ENCODE measurements at places on chromosomes 12 and 14.

DNA sequence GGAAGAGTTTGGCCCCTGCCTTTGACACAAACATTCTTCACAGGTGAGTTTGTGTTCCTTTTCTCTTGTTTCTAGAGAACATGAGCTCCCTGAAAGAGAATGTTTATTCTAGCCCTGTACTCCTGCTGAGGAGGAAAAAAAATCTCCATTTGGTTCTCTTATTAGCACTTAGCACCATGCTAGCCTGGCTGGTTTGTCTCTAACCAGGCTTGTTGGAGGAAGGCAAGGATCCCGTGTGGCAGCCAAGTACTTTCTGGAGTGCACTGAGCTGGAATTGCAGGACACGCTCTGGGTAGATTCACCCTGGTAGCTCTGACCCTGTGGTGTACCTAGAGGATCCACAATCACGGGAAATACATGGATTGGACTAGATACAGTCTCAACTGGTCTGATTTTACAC, 41.9 kb downstream of the KCNA1 start:
- DNase-seq = no peak

DNA sequence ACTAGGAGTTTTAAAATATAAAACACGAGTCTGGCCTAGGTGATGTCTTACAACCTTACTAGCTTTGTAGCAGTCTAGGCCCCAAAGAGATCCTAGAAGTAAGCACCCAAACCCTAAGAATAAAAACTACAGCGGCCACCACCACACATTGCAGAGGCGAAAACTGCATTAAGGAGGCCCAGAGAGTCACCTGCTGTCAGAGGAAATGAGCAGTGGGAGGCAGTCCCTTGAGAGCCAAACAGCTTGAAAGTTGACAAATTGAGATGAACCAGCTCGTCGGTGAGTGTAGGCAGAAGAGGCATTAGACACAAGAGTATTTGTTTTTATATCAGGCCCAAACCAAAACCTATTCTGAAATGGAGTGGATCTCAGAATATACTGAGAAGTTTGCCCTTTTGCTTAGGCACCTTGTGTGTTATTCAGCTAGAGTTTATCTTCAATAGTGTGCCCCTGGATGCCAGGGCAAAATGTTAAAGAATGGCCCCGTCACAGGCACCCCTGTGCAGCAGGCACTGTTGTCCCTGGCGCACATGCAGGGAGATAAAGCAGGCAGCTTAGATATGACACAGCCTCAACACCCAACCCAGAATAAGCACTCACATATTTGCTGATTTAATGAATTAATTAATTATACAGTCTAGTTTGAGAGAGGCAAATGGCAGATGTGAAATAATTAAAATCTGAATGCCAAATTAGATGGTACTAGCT, 56.7 kb downstream of the TTC7B start:
- no peak for DNase-seq

GRCh38 chr14:69287098-69288010, 27.4 kb downstream of the GALNT16 start:
- no peak for DNase-seq

- DNase-seq = no peak
Measured at GRCh38 chr12:23423097-23423687, 526.3 kb downstream of the SOX5 start.

DNA sequence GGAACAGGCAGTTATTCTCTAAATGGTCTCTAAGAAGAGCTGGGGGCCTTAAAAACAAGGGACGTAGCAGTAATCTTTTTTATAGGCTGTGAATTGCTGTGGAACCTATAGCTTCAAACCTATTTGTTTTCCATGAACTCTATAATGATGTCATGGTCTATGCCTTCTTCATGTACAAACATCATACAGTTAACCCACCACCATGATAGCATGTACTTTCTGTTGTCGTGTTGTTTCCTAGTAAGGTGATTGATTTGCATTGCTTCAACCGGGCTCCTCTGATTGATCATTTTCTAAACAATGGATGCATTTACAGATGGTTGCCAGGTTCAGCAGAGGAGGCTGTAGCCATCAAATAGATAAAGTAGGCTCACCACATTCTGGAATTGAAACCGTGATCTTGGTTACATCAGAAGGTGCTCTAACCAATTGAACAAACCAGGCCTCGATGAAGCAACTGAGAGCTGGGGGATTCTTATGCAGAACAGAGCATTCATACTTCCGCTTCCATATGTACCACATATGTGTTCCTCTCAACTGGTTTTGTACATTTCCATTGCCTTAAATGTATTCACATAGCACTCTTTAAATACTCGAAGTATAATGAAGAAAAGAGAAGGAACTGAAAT, 25.6 kb upstream of the PCNX1 start:
- no peak for DNase-seq

DNA sequence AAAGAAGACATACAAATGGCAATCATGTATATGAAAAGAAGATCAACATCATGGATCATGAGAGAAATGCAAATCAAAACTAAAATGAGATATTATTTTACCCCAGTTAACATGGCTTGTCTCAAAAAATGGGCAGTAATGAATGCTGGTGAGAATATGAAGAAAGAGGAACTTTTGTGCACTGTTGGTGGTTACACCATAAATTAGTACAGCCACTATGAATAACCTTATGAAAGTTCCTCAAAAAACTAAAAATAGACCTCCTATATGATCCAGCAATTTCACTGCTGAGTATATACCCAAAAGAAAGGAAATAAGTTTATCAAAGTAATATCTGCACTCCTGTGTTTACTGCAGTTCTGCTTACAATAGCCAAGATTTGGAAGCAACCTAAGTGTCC, 151.7 kb downstream of the PDZRN4 start:
- no peak for DNase-seq

GRCh38 chr14:91464615-91465205, 45.4 kb downstream of the PPP4R3A start:
- DNase-seq = no peak

GRCh38 chr12:64665514-64665913, 55.2 kb downstream of the RASSF3 start:
- no peak for DNase-seq

DNA sequence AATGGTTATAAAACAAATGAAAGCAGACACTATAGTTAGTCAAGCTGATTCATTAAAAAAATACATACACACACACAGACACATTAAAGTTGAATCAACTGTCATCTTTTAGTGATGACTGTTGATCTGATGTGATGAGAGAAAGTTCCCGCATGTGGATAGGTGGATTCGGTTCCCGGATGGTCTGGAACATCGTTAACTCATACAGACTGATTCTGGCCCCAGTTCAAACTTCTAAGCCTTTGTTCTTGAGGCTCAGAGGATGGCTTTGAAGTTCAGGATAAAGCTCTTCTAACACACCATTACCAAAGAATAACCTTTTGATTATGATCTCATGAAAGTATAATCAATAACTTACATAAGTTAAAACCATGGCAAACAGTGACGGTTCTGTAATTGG, 27.5 kb downstream of the WIF1 start:
- DNase-seq = no peak

- no peak for DNase-seq
Measured at GRCh38 chr14:36947362-36947761, 225.0 kb downstream of the SLC25A21 start.

DNA sequence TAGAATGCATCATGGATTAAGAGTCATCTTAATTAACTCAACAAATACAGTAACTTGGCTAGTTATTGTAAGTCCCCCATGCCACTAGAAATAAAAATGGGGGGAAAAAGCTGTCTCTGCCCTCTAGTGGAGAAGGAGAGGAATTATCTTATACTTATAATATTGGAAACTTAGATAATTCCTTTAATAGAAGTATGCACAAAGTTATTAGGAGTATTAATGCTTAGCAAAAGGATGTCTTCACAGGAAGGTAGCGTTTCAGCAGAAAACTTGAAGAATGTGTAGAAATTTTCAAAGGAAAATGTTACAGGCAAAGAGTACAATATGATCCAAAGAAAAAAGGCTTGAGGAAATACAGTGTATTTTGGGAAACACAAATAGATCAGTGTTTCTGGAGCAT, 19.8 kb downstream of the OR5AU1 start:
- no peak for DNase-seq

GRCh38 chr14:101573289-101573688, 12.0 kb downstream of the DIO3 start:
- DNase-seq = no peak

DNA sequence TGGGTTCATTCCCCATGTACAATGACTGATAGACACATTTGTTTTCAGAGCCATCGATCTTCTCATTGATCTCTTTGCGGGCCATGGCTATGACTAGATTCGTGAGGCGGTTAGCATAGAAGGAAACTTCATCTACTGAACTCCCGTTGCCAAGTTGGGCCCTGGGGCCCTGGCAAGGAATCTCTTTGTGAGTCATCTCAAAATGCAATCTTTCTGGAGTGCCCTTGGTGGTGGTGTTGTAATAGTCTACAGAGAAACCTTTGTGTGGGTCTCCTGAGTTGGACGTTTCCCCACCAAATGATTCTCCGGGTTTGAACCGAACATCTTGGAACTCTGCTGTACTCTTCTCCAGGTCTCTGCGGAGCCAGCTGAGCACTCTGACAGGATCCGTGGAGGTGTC, 20.4 kb downstream of the AKAP3 start:
- no peak for DNase-seq

DNA sequence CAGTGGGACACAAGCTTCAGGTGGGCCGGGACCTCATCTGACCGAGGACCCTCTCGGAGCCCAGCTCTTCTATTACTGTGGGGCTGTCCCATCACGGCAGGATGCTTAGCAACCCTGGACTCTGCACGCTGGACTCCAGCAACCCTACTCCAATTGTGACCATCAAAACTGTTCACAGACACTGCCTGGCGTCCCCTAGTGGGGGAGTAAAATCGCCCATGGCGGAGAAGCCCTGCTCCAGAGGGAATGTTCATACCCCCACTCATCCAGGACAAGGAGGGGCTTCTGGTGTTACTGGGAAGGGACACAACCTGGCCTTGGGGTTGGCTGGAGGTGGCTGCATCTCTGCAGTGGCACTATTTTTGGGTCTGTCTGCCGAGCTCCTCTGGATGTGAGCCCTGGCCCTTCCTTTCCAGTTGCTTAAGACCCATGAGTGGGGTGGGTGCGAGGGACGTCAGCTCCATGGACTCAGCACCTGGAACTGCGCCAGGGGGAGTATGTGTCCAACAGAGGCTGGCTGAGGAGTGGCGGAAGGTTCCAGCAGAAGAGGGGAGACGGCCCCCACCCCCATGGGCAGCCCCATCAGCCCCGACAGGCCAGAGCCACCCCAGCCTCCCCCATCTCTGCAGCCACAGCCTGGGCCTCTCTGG, 103.8 kb downstream of the RFLNA start:
- DNase-seq = no peak

DNA sequence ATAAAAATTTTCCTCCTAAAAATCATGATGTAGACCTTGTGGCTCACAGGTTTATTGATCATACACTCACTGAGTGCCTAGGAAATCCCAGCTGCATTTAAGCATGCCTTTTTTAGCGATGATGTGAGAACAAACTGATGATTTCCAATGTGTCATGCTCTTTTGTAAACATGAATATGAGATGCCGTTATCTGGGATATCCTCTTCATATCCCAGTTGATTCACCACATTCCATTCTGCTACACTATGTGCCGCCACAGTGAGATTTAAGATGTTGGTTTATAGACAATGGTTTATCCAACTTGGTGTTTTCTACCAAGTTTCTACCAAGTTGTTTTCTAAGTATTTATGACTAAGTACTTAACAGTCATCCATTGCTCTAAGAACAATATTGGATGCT, 5.2 kb downstream of the OR4E1 start:
- DNase-seq = no peak

- DNase-seq = no peak
Measured at GRCh38 chr12:55982319-55982936, 8.6 kb downstream of the RAB5B start.

GRCh38 chr12:47570151-47570550, 135.7 kb downstream of the RPAP3 start:
- no peak for DNase-seq

GRCh38 chr14:104637546-104638003, 33.0 kb upstream of the TMEM179 start:
- DNase-seq = no peak

- DNase-seq = peak; percentile 88
Measured at GRCh38 chr14:99271951-99272631, at the start of gene BCL11B. BCL11B (minus strand) TSS chr14:99272197; CDS start chr14:99271218, 979 bp downstream.

- DNase-seq = no peak
Measured at GRCh38 chr12:71955970-71956369, 17.3 kb downstream of the TPH2 start.

Measured in stimulated activated CD4-positive, alpha-beta T cell treated with anti-CD3 and anti-CD28 coated beads, TNF-alpha, amount 100 ng/mL, for 24 hours (primary cell).